ENCODE measurements at places on chromosomes 11 and 22.

DNA sequence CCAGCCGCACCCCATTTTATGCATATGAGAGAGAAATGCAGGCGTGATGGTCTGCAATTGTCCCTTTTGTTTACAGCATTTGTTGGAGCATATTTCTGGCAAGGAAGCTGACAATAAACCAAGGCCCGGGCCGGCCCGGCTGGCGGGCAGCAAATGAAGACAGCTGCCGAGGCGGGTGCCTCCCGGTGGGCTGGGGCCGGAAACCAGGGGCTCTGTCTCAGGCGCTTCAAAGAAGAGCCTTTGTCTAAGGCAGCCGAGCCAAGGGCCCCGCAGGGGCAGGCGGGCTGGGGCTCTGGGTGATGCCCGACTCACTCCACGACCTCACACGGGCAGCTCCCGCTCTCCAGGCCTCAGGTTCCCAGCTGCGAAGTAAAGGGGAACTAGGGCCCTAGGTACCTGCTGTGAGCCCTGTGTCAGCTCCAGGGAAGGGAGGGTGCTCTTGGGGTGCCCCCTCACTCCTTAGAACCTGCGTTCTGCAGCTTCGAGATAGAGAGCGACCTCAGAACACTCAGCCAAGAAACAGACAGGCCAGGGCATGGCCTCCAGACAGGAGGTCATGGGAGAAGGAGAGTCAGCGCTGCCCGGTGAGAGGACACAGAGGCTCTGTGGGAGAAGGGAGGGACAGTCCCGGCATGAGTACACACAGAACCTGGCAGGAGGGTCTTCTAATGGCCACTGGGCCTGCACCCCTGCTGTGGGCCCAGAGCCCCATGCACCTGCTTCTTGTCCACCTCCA is 2.4 kb downstream of the LINC01488 start:
- no peak for DNase-seq

DNA sequence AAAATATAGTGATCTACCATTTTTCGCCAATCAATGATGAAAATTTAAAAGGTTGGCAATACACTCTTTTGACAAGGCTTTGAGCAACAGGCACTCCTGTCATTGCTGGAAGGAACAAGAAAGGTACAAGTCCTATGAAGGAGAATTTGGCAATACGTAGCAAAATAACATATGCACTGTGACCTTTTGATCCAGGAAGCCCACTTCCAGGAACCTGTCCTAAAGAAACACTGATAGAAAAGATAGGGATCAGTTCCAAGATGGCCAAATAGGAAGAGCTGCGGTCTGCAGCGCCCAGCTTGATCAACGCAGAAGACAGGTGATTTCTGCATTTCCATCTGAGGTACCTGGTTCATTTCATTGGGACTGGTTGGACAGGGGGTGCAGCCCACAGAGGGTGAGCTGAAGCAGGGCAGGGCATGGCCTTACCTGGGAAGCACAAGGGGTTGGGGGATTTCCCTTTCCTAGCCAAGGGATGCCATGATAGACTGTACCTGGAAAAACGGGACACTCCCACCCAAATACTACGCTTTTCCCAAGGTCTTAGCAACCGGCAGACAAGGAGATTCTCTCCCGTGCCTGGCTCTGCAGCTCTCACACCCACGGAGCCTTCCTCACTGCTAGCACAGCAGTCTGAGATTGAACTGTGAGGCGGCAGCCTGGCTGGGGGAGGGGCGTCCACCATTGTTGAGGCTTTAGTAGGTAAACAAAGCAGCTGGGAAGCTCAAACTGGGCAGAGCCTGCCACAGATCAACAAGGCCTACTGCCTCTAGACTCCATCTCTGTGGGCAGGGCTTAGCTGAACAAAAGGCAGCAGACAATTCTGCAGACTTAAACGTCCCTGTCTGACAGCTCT is 69.7 kb upstream of the GALNT18 start:
- DNase-seq = no peak

DNA sequence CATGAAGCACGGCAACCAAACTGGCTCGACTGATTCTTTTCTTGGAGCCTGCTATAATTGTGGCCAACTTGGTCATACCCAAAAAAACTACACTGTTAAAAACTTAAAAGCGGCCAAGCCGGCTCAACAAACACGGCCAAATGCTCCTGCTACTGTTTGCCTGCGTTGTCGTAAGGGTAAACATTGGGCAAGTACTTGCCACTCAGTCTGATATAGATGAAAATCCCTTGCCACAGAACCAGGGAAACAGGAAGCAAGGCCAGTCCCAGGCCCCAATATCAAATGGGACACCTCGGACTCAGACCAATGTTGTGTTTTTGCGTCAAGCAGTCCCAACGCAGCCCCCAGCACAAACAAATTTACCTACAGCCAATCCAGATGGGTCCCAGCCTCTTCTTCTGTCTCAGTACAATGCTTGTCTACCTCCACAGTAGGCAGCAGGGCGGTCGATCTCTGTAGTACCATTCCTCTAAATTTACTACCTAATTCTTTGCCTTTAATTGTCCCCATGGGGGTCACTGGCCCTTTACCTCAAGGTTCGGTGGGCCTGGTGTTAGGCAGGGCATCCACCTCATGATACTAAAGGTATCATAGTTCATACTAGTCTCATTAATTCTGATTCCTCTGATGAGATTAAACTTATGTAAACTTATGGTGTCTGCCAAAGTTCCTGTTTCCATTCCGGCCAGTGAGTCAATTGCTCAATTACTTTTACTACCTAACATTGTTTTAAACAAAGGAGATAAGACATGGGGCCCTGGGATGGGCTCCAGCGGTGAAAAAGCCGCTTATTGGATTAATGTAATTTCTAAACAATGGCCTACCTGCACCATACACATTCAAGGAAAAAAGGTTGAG is 3.7 kb upstream of the COMT start:
- DNase-seq = no peak

DNA sequence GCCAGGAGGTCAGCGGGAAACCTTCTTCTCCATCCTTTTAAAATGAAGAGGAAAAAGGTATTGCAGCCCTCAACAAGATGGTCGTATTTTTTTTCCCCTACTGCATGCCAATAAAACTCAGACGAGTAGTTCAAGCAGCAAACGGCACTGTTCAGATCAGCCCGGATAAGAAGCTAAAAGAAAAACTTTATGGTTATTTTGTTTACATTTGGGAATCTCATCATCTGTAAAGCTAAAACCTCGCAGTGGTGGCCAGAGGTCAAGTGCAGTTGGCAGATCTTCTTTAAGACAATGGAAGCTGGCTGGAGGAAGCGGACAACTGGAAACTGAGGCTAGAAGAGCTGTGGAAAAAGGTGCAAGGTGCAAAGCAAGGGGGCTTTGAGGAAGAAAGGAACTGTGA is 31.0 kb upstream of the CHRM4 start:
- no peak for DNase-seq

GRCh38 chr11:110818032-110818687 is 105.9 kb upstream of the ARHGAP20 start:
- no peak for DNase-seq

GRCh38 chr11:127059286-127059685 is 58.7 kb upstream of the KIRREL3 start:
- no peak for DNase-seq

GRCh38 chr11:32706985-32707741 is 87.3 kb downstream of the CCDC73 start:
- peak; percentile 60 for DNase-seq

GRCh38 chr11:62472063-62472884 is 53.4 kb downstream of the SCGB1A1 start:
- DNase-seq = no peak

GRCh38 chr22:28779833-28780232 is 7.3 kb downstream of the CCDC117 start:
- DNase-seq = no peak

DNA sequence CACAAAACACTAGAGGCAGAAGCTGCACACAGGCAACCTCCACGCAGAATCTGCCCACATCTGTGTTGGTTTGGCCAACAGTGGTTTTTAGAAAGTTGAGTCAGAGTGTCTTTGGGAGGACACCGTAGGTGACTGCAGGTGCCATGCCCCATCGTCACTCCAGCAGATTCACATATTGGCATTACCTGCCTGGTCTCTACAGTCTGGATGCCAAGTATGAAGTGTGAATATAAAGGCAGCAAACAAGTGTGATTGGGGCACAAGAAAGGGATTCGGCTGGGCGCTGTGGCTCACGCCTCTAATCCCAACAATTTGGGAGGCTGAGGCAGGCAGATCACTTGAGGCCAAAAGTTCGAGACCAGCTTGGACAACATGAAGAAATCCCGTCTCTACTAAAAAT is 11.0 kb upstream of the FXYD2 start:
- DNase-seq = no peak

DNA sequence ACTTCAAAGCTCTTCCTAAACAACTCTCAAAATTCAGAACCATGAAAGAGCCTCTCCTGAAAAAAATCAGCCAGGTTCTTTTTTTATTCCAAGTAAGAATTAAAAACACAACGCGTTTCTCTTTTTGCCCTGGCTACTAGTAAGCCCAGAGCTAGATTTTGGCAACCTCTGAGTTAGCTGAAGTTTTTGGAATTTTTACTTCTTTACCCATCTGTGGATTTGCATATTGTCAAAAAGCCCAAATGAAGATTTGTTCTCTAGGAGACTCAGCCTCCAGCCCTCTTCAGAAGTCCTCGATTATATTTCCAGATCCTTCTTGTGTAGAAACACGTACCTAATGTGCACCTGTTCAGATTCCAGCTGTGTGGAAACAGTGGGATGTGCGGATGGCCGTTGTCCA is 517.9 kb downstream of the TBC1D22A start:
- no peak for DNase-seq

GRCh38 chr11:94662846-94663390 is 95.8 kb downstream of the PIWIL4 start:
- no peak for DNase-seq
